NCI-H774 (cell line): ENCODE measurements at places on chromosomes 6 and 20.

GRCh38 chr6:112253498-112253840, 898 bp downstream of the LAMA4 start:
- peak; percentile 20 for DNase-seq

DNA sequence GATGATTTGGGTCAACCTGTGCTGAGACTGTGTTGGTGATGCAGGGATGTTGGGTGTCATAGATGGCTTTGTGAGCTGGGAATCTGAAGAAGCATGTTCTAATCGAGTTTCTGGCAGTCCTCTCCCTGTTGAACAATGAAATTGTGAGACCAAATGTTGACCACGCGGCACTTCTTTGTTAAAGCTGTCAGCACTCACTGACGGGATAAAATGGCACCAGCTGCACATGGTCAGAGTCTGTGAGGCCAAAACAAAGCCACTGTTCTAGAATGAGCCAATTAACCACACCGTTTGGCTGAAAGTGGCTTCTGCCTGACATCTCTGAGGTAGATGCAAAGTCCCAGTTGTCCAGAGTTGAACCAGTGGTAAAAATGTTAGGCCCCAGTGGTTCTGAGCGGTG, 562.2 kb downstream of the KIF16B start:
- no peak for DNase-seq

GRCh38 chr6:51842061-51842803, 245.2 kb downstream of the PKHD1 start:
- DNase-seq, result no peak

DNA sequence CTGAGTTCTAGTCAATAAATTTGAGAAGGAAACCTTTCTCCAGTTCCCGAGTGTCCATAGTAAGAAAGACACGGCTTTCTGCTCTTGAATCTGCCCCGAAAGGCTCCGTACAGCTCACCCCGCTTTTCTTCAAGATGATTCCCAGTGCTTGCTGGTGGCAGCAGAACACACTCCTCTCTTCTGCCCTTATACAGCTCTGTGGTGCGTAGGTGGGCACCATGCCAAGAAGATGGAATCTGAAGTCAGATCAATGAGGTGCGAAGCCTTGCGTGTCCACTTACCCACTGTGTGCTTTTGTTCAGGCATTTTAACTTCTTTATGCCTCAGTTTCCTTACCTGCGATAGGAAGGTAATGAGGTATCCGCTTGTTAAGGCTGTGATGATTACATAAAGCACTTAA, 142.2 kb downstream of the WDR27 start:
- DNase-seq, result no peak

DNA sequence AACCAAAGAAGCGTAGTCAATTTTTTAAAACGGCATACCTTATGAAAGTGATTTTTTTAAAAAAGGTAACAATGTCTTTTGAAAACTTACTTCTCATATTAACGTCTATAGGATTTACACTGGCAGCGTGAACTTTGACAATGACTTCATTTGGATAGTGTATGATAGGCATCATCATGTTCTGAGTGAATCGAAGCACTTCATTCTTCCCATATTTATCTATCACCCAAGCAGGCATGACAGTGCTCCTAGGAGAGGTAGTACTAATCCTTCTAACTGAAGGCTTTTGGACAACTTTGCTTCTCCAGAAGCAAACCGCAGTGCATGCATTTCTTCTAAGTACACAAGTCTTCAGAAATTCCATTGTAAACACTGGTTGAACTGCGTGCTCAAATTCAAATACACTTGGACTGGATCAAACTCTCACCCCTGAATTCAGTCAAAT, 618 bp downstream of the RTN4IP1 start:
- DNase-seq, result no peak

- DNase-seq, result no peak
These were observed 31.4 kb downstream of the LINC00237 start for GRCh38 chr20:21074605-21075336.

DNA sequence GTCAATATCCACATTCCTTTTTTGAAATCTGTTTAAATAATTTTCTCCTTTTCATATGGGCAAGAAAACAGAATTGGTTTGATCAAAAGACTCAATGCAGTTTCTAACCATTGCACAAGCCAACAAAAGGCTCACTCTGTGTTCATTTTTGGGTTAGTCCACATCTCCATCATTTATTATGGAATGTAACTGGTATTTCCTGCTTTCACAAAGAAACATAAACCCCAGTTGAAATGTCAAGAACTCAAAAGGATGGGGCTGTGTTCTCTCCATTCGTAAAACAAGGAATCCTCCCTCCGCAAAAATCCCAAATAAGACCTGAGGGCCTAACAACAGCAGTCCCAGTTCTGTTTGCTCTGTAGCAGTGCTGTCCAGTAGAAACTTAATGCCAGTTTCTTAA, 420.9 kb downstream of the GJA1 start:
- DNase-seq, result no peak

- DNase-seq, result no peak
These were observed 869.9 kb downstream of the KIF16B start for GRCh38 chr20:15703171-15703911.

GRCh38 chr6:2502998-2503674, 247.6 kb downstream of the MYLK4 start:
- no peak for DNase-seq
